T47D (cell line): ENCODE measurements at places on chromosomes 12 and 14.

DNA sequence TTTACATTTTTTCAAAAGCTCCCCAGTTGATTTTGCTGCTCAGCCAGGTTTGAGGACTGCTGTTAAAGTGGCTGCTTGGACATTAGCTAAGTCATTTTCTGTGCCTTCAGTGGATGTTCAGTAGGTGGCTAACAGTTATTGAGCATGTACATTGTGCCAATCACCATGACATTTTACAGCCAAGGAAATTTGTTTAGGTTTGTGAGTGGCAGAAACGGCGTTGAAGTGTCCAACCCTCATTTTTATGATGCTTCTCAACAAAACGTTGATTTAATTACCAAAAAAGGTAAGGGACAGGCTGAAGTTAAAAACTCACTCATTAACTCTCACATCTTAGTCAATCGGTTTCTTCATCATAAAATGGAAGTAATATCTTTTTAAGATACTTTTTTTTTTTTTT lies 37.0 kb upstream of the LRIG3 start:
- DNase-seq, result no peak

GRCh38 chr12:47488888-47489287 lies 216.9 kb downstream of the RPAP3 start:
- DNase-seq, result no peak

GRCh38 chr14:99758121-99758821 lies 34.9 kb upstream of the EML1 start:
- no peak for DNase-seq

DNA sequence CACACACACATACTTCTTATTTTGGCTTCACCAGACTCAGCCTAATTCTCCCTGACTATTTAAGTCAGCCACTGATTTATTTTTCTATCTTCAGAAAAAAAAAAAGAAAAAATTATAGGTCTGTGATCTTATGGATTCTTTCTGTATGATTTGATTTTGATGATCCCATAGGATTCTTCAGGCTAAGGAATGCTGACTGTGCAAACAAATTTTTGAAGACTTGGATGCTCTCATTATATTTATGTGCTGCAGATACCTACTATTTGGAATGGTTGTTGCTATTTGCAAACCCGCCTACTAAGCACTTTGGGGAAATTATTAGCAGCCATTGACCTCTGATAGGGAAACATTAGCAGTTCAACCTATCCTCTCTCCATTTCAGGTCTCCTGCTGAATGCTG lies 4.0 kb upstream of the ANO4 start:
- DNase-seq, result no peak

- DNase-seq, result no peak
Observed at GRCh38 chr14:54555651-54556050, 11.3 kb upstream of the SAMD4A start.

DNA sequence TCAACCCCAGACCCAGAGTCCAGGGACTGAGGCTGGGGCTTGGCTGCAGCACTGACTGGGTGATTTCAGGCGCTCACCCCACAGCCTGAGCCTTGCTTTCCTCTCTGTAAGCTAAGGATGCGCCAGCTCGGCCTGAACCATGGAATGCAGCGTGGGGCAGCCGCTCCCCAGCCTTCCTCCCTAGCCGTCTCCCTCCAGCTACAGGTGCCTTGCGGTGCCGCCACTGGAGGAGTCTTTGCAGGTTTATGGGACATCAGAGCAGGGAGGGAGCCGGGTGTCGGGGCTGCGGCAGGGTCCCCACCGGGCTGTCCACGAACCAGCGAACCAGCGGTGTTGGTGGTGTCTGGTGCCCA lies 19.4 kb downstream of the PPP2R5C start:
- no peak for DNase-seq

GRCh38 chr12:131591136-131591535 lies 119.8 kb upstream of the SFSWAP start:
- no peak for DNase-seq

- DNase-seq, result no peak
Observed at GRCh38 chr14:53126731-53127130, 26.4 kb downstream of the DDHD1 start.

DNA sequence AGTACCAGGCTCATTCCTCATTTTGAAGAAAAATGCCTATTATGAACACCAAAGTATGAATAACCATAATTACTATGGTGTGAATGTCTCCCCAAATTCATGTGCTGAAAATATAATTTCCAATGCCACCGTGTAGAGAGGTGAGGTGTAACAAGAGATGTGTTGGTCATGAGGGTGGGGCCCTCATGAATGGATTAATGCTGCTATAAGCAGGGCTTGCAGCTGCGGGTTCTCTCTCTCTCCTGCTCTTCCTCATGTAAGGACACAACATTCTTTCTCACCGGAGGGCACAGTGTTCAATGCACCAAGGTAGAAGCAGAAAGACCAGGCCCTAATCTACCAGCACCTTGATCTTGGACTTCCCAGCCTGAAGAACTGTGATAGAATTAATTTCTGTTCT lies 70.0 kb downstream of the TMTC1 start:
- DNase-seq, result no peak

- DNase-seq, result no peak
Observed at GRCh38 chr12:128672893-128673292, 150.9 kb downstream of the SLC15A4 start.

DNA sequence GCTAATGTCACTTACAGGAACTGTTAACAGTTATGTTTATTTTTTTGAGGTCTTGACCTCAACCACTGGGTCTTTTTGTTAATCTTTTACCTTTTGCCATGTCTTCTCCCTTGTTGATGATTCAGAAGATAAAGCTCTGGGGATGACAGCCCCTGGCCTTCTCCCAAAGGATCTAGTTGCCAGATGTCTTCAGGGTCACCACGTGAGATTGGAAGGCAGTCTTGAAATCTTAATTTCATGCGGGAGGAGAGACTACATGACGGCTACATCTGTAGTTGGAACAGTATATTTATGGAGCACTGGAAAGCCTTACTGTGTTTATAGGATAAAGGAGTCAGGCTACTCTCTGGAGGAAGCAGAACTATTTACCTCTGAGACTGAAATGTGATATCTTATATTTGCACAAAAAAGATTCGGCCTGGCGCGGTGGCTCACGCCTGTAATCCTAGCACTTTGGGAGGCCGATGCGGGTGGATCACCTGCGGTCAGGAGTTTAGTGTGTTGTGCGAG lies 5.6 kb downstream of the MLEC start:
- DNase-seq, result no peak

GRCh38 chr12:93073324-93073723 lies 144.2 kb upstream of the EEA1 start:
- DNase-seq, result no peak

DNA sequence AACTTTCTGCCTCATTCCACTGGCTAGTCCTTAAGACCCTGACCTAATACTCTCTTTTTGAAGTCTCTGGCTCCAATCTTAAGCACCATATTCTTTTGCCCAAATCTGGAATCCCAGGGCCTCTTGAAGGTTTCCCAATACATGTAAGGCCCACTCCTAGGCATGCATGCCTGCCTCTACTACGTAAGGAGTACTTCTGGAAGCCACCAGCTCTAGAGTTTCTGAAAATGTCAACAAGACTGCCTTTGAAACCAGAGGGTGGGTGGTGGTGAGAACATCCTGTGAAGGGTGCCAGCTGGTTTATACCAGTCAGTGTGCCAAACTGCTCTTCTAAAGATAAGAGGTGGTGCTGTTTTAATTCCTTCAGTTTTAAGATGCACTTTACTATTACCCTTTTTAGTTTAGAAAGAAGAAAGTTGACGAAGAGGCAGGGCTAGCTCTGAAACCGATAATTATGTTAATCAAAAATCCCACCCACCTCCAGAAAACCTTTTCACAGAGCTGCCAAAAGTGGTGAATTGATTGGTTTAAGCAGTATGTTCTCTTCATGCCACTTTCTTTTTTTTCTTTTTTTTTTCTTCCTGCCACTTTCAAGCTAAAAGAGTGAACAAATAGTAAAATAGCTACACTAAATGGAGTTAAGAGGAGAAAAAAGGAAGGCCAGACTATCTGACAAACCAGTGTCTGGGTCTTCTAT lies 8.7 kb upstream of the WDR89 start:
- DNase-seq, result no peak

- no peak for DNase-seq
Observed at GRCh38 chr14:51818748-51819380, 41.5 kb upstream of the GNG2 start.

DNA sequence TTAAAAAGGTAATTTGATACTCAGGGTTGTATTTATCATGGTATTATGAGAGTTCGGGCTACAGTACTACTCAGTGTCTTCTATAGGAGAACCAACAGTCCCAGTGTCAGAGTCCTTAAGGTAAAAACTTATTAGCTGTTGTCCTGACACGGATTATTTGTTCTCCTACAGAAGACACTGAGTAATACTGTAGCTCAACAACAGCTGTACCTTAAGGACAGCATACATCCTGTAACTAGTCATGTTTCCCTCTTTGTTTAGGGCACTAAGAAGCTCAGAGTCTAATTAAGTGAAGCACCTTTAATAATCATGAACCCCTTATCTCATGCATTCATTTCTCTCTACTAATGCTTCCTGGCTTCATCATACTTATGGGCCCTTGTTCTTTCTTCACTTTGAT lies 33.9 kb downstream of the ARF6 start:
- no peak for DNase-seq
